Effector memory CD8-positive, alpha-beta T cell (primary cell): ENCODE measurements at places on chromosomes 2 and 18.

- no peak for DNase-seq
Observed at GRCh38 chr18:62458868-62459716, 63.7 kb upstream of the ZCCHC2 start.

DNA sequence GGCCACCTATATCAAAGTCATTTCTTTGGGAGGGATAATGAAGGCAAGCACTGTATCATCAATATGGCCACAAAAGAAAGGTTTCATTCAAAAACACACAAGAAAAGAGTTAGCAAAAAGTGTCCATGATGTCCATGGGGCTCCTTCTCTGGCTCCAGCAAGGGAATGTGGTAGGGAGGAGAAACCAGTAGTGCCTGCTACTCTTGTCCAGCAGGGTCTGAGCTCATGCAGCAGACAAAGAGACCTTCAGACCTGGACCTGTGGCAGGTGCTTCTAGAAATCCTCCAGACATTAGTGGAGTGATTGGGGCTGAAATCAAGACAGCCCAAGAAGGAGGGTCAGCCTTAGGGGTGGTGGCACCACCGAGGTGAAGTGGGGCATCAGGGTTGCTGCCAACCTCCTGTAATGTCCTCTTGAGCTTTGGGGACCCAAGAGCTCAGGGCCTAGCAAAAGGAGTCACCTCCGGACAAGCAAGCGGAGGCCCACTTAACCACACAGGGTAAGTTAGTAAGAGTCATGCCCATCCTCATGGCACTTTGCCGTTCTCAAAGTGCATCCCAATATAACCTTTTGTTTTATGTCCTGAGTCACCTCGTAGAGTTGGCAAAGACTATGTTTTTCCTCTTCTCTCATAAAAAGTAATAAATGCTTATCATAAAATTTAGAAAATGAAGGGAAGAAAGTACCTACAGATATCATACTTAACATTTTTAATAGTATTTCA lies 112.6 kb upstream of the YPEL5 start:
- DNase-seq = no peak

DNA sequence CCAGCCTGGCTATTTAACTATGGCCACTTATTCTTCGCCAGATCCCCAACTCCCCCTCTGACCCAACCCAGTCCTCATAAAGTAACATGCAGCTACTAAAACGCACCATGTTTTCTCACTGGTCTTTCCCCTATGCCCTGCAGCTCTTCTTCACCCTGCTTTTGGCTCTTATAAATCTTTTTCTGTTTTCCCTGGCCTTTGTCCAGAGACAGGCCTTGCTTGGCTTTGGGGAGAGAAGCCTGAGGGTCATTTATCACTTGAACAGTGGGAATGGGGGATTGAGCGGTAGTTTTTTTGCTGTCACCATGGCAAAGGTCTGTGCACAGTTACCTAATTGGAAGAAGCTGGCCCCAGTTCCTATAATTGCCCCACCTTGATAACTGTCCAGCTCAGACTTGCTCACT lies 202.9 kb upstream of the NT5C1B start:
- no peak for DNase-seq

DNA sequence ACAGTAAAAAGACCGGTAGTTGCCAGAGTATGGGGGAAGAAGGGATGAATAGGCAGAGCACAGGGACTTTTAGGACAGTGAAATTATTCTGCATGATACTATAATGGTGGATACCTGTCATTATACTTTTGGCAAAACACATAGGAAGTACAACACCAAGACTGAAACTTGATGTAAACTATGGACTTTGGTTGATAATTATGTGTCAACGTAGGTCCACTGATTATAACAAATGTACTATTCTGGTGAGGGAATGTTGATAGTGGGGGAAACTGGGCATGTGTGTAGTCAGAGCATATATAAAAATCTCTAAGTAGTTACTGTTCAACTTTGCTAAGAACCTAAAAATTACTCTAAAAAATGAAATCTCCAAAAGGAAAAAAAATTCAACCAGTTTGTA lies 629.7 kb downstream of the CCDC85A start:
- DNase-seq = no peak

- no peak for DNase-seq
Observed at GRCh38 chr2:75253526-75253925, 54.2 kb upstream of the TACR1 start.
